Left lobe of liver (tissue), 2 donors: ENCODE measurements at places on chromosomes 4 and X. TPM values are rescaled to one million over a fixed set of nuclear protein-coding genes. Genes with fewer than 3 reads are reported as not detected.

DNA sequence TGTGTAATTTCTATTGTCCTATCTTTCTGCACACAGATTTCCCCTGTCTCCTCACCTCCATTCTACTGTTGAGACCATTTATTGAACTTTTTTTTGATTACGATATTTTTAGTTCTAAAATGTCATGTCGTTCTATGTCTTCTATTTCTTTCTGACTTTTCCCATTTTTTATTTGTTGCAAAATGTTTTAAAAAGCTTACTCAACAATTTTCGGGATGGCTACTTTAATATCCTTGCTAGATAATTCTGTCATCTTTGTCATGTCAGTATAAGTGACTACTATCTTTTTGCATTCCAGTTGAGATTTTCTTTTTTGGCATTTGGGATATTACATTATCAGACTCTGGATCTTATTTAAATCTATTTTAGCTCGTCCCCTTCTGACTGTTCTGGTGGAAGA, 7.5 kb upstream of the DMD start:
- no peak for DNase-seq

GRCh38 chrX:17052210-17052609, 105.8 kb downstream of the REPS2 start:
- no peak for DNase-seq

- no peak for DNase-seq
Measured at GRCh38 chr4:27414887-27415731, 554.5 kb downstream of the STIM2 start.

GRCh38 chr4:86775061-86775460, 74.1 kb downstream of the SLC10A6 start:
- no peak for DNase-seq

Gene CLOCK
- total RNA-seq, result 14.4 TPM

Gene PABPC5
- total RNA-seq, result 0.38 TPM

Gene DIPK2B
- 0.20 TPM for total RNA-seq
